ENCODE measurements at places on chromosomes 1 and 21.

GRCh38 chr1:29793101-29793546 lies 556.8 kb downstream of the PTPRU start:
- peak; percentile 48 for DNase-seq

DNA sequence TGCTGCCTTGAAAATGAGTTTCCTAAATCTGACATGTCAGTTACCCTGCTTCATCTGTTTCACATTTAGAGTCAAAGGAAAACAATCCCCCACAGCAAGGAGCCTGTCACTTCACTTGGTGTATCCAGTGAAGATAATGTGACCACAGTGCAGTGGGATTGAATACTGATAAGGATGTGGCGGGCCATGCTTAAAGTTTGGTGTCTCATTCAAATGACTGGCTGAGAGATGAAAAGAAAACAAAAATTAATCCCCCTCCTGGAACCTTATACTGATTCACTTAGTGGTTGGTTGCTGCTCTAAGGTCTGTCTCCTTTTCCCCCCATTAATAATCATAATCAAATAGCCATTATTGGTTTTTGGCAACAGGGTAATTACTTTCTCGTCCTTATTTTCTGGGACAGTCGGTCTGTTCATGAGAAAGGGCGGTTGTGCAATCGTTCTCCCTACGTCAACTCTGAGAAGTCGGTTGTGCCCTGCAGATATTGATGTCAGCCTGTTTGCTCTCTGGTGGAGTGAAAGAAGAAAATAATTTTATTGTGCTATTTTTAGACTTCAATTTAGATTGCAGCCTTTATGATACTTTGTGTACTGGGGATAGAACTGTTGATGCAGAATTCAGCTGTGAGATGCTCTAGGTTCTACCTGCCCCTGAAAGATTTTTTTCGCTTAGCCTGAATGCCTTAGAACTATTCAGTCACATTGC lies 360.2 kb downstream of the DISC1 start:
- DNase-seq: no peak

GRCh38 chr1:229874609-229875008 lies 192.4 kb upstream of the GALNT2 start:
- DNase-seq: no peak

DNA sequence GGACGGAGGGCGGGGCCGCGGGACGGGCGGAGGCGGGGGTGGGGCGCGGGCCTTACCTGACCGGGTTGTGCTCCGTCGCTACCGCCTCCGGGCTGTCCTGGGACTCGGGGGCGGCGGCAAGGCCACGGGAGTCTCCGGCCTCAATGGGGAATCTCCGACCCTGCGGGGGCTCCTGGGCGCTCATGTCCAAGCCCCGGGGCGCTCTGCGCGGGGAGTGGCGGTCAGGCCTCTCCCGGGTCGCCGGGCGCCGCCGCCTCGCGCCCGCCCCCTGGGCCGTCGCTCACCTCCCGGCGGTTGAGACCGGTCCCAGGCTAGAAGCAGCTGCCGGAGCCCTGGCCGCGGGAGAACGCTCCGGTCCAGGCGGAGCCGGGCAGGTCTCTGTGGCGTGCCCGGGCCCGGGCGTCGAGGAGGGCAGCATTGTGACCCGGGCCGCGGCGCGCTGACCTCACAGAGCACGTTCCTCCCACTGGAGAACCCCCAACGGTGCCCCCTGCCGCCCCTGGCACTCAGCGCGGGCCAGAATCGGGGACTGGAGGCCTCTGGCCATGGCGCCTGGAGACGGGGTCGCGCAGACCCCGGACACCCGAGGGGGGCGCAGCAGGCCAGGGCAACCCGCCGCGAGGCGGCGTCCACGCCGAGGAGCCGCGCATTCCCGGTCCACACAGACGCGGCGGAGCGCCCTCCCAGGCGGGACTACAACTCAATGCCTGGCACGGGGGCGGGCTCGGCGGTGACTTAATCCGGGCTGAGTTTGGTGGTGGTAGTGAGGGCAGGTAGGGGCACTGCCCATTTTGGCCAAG lies 411 bp downstream of the FAM229A start:
- peak; percentile 40 for DNase-seq

- DNase-seq: no peak
Observed at GRCh38 chr1:207362962-207363860, 41.7 kb downstream of the CD55 start.

DNA sequence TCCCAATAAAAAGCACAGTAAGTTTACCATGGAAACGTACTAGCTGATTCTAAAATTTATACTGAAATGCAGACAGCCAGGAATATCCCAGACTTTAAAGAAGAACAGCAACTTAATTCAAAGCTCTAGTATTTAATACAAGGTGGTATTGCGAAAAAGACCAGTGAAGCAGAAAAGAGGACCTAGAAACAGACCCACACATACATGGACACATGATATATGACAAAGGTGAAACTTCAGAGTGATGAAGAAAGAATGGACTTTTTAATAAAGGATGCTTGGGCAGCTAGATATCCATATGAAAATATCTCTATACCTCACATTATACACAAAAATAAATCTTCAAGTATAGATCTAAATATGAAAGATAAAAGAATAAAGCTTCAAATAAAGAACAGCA lies 62.6 kb downstream of the COP1 start:
- DNase-seq: no peak

DNA sequence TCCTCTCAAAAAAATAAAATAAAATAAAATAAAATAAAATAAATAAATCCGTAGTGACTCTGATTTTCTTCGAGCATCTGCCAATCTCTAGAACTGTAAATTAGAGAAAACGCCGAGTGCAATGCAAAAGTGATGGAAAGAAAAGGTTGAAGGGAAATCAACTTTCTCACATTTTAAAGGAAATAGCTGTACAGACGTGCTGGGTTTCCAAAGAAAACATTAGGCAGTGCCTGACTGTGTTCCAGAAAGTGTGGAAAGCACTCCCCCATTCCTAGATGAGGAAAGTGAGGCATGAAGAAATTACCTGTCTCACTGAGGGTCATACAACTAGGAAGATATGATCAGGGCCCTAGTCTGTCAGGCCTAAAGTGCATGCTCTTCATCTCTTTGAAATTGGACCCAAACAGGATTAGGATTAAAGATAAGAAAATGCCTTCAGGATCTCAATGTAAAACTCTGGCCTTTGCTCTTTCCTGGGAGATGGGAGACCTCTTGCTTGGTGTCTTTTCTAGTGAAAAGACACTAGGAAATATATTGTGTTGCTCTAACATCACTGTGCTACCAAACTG lies 1.8 kb upstream of the PTPN14 start:
- no peak for DNase-seq

- DNase-seq: no peak
Observed at GRCh38 chr1:58883888-58884482, 100.1 kb upstream of the JUN start.

- no peak for DNase-seq
Observed at GRCh38 chr1:224753491-224753890, 137.4 kb downstream of the CNIH3 start.

GRCh38 chr1:48018799-48019198 lies 21.6 kb upstream of the TRABD2B start:
- DNase-seq: no peak

DNA sequence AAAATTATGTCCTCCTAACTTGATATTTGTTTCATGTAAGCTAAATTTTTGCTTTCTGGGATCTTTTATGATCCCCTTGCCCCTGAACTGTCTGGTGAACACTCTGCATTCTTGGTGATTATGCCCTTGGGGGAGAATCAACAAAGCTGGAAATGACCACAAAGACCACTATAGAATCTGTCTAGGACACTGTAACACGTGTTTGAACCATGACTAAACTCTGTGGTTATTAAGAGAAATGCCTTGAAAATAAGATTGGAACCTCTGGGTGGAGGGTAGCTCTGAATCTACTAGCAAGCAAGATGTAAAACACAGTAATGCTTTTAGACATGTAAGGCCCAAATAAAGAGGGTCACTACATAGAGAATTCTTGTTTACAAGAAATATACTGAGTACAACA lies 237.5 kb downstream of the HMCN1 start:
- DNase-seq: no peak

DNA sequence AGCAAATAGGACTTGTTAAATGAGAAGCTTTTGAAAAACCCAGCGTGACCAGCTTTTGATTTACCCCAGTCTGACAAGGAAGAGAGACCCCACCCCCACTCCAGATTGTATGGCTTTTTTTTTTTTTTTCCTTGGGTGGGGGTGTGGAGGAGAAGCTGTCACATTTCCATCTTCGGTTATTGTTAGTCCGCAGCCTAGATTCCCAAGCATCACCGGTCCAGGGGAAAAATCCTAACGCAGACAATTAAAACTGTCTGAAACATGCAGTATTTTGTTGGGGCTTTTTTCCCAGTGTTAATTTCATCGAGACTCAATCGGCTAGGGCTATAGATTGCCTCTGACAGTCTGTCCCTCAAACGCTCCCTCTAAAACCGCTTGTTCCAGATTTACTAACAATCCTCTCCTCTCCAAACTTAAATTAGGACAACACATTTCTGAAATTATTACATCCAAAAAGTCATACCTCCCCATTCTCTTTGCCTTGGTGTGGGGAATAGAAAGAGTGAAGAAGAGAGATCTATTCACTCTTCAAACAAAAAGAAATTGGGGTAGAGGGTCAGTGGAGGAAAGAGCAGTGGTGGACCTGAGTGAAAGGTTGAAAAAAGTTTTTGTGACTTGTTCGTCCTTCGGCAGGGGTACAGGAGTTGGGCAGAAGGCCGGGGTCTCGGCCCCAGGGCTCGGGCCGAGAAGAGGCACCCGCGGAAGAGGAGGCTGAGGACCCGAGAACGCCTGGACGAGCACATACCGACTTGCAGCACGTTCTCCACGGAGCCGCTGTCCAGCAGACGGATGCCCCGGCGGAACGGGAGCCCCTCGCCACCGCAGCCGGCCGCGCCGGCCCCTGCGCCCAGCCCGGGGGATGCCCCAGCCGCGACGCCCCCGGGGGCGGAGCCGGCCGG lies 1.1 kb downstream of the ZSWIM5 start:
- peak; percentile 1 for DNase-seq

DNA sequence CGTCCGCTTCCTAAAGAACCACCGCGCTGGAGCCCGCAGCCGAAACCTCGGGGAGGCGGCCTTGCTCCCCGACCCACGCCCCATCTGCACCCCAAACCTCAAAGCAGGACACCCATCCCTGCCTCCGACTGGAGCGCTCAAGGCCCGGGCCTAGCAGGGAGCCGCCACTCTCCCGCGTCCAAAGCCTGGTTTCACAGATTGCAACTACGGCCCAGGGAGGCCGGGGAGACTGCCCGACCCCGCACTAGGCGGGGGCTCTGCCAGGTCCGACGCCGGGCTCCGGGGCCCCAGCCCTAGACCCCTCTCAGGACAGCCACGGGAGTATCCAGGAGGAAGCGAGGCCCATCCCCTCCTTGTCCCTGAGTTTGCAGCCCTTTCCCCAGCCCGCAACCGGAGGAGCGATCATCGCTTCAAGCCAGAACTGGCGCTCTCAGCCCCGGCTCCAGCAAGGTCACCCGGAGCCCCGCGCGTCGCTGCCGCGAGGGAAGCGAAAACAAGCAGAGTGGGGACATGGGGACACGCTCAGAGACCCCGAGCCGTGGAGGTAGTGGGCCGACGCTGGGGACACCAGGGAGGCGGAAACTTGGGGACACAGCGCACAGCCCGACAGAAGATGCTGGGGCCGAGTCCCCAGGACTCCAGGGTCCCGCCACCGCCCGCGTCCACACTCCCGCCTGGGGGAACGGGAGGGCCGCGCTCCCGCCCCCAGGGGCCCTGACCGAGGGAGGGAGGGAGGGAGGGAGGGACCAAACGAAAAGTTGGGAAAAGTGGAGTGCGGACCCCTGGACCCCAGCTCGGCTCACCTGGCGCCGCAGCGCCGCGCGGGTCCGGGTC lies 433 bp downstream of the TMEM200B start:
- peak; percentile 28 for DNase-seq

GRCh38 chr1:118826669-118827068 lies 161.5 kb downstream of the TBX15 start:
- no peak for DNase-seq

DNA sequence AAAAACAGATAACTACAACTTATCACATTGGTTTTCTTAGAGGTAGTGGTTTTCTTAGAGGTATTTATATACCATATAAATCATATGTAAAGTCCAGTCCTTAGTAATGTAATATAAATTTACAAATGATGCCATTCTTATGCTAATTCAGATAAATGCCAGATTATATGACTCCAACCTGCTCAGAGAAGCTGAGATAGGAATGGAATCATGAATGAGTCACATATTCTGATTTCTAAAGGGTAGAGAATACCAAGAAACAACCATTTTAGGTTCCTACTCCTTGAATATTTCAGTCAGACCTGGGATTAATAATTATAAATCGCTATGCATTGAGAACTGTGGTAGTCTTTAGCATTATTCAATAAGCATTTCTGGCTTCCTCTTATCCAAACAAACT lies 760.1 kb upstream of the NEGR1 start:
- no peak for DNase-seq

DNA sequence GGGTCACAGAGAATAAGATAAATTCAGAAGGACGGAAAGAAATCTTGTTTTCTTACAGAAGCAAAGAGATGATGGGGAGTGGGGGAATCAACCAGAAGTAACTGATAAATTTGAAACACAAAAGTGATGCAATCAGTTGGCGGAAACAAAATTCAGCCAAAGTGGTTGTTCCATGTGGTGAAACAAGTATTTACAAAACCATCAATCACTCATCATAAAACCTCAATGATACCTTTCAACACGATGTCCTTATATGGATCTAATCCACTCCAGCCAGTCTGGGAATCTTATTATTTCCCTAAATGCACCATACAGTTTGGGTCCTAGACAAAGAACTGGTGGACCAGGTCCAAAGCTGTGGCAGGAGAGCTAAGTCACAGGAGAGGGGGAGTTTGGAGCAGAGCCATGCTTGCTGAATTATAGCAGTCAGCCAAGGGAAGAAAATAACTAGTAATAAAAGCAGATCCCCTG lies 303.8 kb upstream of the LRRC7 start:
- DNase-seq: no peak

DNA sequence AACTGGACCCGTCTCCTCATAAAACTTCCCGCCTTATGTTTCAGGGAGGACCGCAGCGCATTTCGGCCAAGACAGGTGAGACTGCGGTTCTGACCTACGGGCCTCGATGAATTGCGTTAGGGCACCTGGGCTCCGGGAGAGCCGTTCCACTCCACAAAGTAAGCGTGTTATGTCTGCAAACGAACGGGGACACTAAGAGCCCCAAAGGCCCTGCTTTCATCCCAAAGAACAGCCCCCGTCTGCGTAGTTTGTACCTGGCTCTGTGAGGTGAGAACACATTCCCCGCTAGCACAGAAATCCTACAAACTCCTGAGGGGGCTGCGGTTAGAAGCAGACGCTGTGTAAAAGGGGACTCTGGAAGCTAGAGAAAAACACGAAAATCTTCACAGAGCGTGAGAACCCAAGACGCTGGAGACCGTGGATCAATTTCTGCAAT lies 41.6 kb upstream of the PPIAL4F start:
- DNase-seq: no peak

Data from activated CD4-positive, alpha-beta T cell treated with anti-CD3 and anti-CD28 coated beads, Interleukin-2, amount 50 U/mL, for 1 hour (primary cell).